ENCODE measurements at places on chromosomes 3 and 15.

- DNase-seq: no peak
Measured at GRCh38 chr3:167148136-167148535, 232.0 kb downstream of the ZBBX start.

GRCh38 chr3:108060331-108060730 is 30.5 kb downstream of the CD47 start:
- no peak for DNase-seq

GRCh38 chr3:133859381-133860234 is 36.1 kb downstream of the RAB6B start:
- no peak for DNase-seq

- DNase-seq: no peak
Measured at GRCh38 chr3:94234177-94234788, 171.4 kb downstream of the NSUN3 start.

DNA sequence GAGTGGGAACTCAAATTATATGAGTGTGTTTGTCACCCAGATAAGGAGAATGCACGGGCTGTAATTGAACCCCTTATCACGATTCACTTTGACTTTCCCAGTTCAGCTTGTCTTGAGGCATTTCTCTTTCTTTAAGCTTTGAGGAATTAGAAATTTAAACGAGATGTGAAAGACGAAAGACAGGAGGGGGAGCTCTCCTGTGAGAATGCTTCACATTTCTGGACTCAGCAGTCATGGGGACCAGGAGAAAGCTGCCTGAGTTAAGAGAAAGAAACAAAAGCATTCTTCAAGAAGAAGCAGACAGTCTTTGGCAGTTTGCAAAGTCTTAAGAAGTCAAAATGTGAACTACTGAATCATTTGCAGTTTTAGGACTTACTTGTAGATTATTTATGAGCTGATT is 205.6 kb downstream of the NECTIN3 start:
- no peak for DNase-seq

DNA sequence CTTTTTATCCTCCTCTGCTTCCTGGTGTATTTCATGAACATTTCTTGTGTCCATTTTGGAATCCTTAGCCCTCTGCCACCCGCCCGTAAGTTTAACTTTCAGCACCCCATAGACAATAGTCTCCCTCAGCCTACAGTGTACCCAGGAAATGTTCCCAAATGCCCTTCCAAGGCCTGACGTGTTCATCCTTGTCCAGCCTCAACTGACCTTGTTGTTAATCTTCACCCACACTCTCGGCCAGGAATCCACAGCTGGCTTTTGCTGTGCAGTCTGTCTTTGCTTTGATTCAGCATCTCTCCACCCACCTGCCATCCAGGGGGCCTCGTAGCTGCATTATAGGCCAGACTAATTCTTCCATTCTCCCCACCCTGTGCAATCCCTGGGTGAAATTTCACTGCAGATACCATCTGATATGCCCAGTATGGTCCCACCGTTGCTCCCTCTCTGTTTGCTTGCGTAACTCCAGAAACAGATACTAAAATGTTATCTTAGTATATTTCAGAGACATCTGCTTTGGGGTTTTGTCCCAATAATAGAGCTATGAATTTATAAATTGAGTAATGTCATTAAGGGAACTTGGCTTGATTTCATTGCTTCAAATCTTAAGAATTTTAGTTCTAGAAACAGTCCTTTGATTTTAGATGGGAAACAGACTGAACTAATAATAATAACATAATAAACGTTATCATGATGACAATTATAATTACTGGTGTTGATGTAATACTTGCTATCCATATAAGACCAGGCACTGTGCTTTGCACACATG is 16.6 kb downstream of the GUCA1C start:
- DNase-seq: no peak

DNA sequence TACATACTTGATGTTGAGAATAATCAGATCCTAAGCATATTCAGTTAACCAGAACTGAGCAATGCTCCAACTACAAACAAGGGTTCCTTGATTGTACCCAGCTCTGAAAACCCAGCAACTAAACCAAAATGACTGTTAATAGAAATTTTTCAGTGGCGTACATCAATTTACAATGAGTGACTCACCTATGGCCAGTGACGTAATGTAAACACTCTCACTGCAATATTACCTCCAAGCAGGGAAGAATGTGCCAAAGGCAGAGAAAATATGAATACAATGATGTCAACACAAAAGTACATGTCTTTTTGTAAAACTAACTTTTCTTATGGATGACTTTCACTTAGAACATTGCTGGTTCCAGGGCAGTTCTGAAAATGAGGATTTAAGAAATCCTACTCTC is 611.3 kb downstream of the EDEM1 start:
- no peak for DNase-seq
